Activated CD4-positive, alpha-beta T cell treated with anti-CD3 and anti-CD28 coated beads, Interleukin-2, amount 50 U/mL, for 16 hours (primary cell): ENCODE measurements at places on chromosomes 16 and 17.

GRCh38 chr16:7026639-7027038 lies 306.0 kb upstream of the RBFOX1 start:
- no peak for DNase-seq

DNA sequence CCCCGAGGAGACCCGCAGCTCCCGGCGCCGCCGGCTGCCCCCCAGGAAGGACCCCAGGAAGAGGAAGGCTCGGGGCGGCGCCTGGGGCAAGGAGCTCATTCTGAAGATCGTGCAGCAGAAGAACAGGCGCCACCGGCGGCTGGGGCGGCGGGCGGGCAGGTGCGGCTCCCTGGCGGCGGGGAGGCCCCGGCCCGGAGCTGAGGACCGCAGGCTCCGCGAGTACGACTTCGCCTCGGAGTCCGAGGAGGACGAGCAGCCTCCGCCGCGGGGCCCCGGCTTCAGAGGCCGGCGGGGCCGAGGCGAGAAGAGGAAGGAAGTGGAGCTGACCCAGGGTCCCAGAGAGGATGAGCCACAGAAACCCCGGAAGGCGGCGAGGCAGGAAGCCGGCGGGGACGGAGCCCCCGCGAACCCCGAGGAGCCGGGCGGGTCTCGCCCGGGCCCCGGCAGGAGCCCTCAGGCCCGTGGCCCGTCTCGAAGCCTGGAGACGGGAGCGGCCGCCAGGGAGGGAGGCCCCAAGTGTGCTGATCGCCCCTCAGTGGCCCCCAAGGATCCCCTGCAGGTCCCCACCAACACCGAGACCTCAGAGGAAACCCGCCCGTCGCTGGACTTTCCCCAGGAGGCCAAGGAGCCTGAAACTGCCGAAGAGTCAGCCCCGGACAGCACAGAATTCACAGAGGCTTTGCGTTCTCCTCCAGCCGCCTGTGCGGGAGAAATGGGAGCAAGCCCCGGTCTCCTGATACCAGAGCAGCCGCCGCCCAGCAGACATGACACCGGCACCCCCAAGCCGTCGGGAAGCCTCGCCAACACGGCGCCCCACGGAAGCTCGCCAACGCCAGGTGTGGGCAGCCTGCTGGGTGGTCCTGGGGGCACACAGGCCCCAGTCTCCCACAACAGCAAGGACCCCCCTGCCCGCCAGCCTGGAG lies 22.3 kb upstream of the ZFPM1 start:
- peak; percentile 25 for DNase-seq

DNA sequence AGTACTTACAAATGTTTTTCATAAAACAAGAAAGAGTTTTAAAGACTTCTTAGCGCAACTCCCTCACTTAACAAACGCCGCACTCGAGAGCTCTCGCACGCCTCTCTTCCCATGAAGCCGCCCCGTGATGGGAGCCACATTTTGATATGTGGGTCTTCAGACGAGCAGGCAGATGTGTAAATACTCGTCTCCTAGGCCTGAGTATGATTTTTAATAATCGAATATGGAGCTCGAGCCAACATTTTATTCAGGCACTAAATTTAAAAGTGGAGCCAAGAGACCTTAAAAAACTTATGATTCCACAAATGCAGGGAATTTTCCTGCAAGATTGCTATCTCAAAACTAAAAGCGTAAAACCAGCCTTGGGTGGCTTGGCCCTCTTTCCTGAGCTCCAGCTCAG lies 55.4 kb downstream of the IRX6 start:
- no peak for DNase-seq

- DNase-seq = peak; percentile 96
Measured at GRCh38 chr17:39769974-39770587, 32.3 kb downstream of the GRB7 start.

DNA sequence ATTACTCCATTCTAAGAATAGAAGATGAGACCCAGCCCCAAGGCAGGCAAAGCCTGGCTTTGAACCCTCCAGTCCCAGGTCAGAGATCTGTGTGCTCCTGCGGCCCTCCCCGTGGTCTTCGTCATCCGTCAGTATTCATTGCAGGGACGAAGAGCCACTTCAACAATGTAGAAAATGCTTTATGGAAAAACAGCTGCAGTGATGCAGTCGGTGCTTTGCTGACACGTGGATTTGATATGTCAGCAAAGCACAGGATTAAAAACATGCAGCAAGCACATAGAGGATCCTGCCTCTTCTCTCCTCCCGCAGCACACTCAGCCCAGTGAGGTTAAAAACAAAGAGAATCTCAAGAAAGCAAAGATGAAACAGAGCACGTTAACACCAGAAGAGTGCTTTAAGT lies 117.1 kb upstream of the AXIN2 start:
- no peak for DNase-seq

DNA sequence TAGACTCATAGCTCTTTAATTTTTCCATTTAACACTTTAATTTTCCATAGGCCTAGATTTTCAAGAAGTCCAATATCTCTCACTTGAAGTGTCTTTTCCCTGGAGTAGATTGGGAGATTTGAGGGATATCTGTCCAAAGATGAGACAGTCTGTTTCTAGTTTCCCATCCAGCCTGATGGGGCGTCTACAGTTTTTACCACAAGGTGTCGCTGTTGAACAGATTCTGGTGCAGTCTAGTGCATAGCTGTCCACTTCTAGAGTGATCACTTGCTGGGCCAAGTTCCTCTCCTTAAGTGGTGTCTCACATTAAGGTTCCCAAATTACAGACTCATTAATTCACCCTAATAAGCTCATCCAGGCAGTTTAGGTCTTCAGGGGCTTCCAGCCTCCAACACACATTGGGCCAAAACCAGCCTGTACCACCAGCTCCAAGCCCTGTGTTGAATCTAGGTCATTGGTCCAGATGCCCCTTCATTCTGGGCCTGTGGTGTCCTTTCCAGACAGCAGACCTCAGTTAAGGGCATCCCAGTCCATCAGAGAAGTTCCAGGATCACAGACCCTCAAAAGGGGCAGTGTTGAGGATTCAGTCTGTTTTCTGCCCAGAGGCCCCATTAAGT lies 9.4 kb downstream of the SNX20 start:
- DNase-seq = peak; percentile 58

- no peak for DNase-seq
Measured at GRCh38 chr17:339193-340061, 13.2 kb downstream of the RPH3AL start.

DNA sequence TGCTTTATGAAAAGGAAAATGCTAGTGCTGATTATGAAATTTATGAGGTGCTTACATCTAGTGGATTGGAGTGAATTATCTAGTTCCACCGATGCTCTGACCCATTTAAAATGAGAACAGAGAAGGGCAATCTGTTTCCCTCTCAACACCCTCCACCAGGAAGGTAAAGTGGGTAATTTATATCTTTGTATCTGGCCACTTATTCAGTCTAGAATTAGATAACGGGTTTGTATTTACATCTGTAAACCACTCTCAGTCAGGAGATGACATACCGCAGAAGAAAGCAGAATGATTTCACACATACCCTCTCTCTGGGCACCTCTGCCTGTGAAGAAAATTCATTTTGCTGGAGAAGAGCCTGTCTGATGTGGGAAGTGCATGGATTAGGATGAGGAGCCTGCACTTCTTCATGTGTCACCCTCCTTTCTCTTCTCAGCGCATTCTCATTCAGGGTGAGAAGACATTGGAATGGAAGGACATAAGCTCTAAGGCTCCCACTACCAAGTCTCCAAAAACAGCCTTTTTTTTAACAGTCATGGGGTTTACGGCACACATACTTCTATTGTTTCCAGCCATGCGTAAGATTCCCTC lies 646.7 kb upstream of the SALL1 start:
- DNase-seq = no peak

- no peak for DNase-seq
Measured at GRCh38 chr17:63497708-63498483, 21.0 kb downstream of the ACE start.

DNA sequence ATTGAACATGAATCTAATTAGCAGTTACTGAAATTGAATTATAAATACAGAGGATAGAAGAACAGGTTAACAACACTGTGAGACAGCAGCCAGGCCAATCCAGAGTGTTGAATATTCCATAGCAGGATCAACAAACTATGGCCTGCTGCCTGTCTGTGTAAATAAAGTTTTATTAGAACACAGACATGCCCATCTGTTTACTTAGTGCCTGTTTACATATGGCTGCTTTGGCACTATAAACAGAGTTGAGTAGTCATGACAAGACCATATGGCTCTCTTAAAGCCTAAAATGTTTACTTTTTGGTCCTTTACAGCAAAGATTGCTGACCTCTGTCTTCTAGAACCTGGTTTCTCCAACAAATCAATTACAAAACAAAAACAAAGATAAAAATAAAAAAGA lies 115.4 kb upstream of the CDC42EP4 start:
- no peak for DNase-seq

GRCh38 chr16:82181461-82182185 lies 11.6 kb upstream of the MPHOSPH6 start:
- DNase-seq = no peak

DNA sequence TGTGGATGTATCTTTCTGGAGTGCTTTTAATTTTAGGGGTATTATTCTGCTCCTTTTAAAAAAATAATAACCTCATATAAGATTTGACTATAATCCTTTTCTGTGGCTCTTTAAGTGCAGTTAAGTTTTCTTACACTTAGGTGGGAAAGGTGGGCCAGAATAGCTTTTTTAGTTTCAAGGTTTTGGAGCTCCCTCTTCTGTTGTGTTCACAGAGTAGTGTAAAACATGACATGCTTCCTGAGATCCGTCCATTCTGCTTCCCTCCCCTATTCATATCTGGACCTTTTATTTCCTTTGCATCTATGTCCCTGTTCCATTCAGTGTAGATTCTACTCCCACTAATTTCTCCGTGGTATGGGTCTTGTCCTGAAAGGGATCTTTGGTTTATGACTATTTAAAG lies 12.8 kb downstream of the LRRC36 start:
- no peak for DNase-seq

GRCh38 chr17:49580981-49581647 lies 5.4 kb downstream of the NXPH3 start:
- no peak for DNase-seq

- no peak for DNase-seq
Measured at GRCh38 chr16:85733839-85734170, 17.1 kb downstream of the C16orf74 start.

DNA sequence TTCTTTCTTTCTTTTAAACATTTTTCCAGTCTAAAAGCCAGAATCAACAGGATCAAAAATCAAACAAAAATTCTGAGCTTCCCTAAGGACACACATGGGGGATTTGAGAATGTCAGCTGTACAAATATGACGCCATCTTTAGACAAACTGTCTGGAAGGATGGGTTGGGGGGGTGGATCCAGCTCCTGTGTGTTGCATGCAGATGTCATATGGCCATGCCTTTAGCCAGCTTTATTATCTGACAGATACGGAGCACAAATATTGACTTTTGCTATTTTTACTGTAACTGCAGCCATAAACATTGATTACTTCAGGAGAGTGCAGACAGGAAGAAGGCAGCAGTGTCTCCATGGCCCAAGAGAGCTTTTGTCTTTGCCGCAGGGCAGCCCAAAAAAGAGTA lies 279.4 kb upstream of the ELAC2 start:
- no peak for DNase-seq
